ENCODE measurements at places on chromosomes 11 and 22. TPM values are rescaled to one million over a fixed set of nuclear protein-coding genes. Genes with fewer than 3 reads are reported as not detected.

The HSPB2 gene
- not detected for total RNA-seq

The MMP12 gene
- 0.05 TPM for total RNA-seq

The RAB36 gene
- total RNA-seq = 0.42 TPM

The LDHAL6A gene
- not detected for total RNA-seq

The TRIM49D2 gene
- total RNA-seq = not detected

The RIMBP3C gene
- 0.81 TPM for total RNA-seq

The GPHA2 gene
- not detected for total RNA-seq

- H3K27ac ChIP-seq = no peak overlapping the region
- no peak for DNase-seq
- H3K4me3 ChIP-seq = no peak overlapping the region
Observed at GRCh38 chr11:104462341-104462740, 298.4 kb upstream of the PDGFD start.

DNA sequence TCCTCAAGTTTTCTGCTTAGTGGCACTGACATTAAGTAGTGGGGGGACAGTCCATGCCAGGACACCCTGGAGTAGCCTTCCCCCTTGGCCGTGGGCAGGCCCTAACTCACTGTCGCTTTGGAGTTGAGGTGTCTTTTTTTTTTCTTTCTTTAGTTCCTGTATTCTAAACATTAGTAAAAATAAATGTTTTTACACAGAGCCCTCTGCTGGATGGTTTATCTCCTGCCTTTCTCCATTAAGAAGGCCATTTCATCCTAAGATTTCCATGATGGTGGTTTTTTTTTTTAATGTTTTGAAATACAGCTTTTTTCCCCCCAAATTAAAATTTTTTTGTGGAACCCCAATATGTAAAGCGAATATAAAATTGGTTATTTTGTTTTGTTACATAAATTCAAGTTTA, 1.8 kb upstream of the TIGD3 start:
- peak; percentile 42 for DNase-seq
- peaks cover 50% of the 10 kb centered on the region for H3K36me3 ChIP-seq
- H3K27me3 ChIP-seq = peaks cover 27% of the 10 kb centered on the region
- no peak overlapping the region for H3K27ac ChIP-seq
- no peak overlapping the region for H3K4me3 ChIP-seq
- peaks cover 18% of the 10 kb centered on the region for H3K4me1 ChIP-seq

- H3K4me3 ChIP-seq = no peak overlapping the region
- H3K4me1 ChIP-seq = no peaks in the 10 kb centered on the region
- no peak overlapping the region for H3K27ac ChIP-seq
Observed at GRCh38 chr11:72777755-72778278, 16.0 kb downstream of the STARD10 start.

GRCh38 chr11:32597921-32598320, 14.3 kb downstream of the EIF3M start:
- H3K36me3 ChIP-seq = peaks cover 86% of the 10 kb centered on the region
- no peak for DNase-seq
- no peaks in the 10 kb centered on the region for H3K27me3 ChIP-seq
- H3K27ac ChIP-seq = no peak overlapping the region

DNA sequence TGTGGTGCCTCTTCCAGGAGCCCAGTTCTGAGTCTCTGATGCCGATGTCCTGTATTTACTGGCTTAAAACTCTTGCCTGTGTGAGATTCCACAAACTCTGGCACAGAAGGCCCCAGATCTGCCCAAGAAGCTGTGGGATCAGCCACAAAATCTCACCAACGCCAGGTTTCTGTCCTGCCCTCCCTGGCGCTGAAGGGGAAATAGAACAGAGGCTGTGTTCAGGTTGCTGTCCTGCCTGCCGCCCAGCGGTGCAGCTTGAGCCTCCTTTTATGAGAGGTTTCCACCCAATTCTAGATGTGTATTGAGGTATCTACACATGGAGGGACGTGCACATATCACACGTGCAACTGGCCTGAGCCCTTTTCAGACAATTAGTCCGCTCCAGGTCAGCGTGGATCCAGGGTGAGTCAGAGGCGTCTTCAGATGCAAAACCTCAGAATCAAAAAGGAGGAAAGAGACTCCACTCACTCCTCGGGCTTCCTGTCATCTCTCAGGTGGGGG, 2.2 kb downstream of the TMEM80 start:
- H3K27ac ChIP-seq = no peak overlapping the region
- no peak for DNase-seq
- H3K4me3 ChIP-seq = no peak overlapping the region
- no peaks in the 10 kb centered on the region for H3K27me3 ChIP-seq

DNA sequence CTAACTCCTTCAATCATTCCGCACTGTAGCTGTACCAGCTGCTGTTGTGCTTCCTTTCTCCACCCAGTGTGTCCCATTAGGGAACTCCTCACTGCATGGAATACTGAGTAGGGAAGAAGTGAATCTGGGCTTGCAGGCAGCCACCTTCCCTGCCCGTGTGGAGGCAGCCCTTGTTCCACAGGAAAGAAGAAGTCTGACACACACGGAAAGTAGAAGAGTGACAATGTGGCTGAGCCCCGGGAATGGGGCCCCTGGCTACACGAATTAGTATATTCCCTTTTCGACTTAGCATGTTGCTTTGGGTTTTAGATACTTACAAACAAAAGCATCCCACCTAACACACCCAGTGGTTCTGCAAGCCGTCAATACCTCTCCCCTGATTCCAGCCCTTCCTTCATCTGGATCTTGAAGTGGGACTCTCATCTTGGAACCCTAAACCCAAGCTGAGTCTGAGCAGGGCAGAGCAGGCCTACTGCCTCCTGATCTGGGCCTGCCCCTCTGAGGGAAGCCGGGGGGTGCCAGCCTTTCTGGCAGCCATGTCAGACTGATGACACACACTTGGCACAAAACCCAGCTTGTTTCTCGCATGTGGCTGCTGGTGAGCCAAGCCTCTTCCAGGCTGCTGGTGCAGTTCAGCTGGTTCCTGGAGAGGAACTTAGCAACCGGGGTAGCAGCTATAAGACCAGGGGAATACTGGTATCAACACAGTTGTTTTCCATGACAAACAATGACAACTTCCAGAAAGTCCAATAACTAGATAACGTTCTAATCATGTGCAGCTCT, 71.6 kb downstream of the C11orf58 start:
- H3K27me3 ChIP-seq = peaks cover 36% of the 10 kb centered on the region
- H3K36me3 ChIP-seq = no peaks in the 10 kb centered on the region
- no peak for DNase-seq
- H3K4me1 ChIP-seq = no peaks in the 10 kb centered on the region

Measured in SJSA1 (cell line).